ENCODE measurements at places on chromosomes 6 and 20.

DNA sequence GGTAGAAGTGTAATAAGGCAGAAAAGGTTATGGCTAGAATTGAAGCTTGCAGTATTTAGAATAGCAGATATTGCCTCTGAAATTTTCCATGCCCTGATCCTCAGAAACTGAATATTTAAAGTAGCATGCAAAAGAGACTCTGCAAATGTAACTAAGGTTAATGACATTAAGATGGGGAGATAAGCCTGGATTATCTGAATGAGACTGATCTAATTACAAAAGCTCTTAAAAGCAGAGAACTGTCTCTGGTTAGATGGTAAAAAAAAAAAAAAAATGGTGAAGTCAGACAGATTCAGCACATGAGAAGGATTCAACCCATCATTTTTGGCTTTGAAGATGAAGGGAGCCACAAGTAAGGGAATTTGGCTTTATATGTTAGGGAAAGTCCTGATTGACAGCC is 503.7 kb upstream of the IRAK1BP1 start:
- no peak for DNase-seq

GRCh38 chr6:151690303-151690702 is 117.2 kb upstream of the ESR1 start:
- no peak for DNase-seq

DNA sequence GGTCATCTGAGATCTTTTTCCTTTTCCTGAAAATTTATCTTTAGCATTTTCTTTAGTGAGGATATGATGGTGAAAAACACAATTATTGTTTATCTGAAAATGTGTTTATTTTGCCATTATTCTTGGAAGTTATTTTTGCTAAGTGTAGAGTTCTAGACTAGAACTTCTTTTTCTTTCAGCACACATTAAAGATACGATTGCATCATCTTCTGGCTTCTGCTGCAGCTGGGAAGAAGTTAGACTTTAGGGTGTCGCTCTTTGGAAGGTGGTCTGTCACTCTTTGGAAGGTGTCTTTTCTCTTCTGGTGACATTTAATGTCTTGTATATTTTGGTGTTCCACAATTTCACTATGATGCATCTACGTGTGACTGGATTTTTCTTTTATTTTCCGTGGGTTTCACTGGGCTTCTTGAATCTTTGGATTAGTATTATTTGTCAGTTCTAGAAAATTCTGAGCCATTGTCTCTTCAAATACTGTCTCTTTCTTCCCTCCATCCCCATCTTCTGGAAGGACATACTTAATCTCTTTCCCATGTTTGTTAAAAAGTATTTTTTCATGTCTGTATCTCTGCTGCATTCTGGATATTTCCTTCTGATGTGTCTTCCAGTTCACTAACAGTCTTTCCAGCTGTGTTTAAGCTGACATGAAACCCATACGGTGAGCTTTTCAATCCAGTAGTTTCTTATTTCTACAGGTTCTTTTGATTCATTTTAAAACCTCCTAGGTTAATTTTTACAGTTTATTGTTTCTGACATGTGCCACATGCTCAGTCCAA is 81.0 kb downstream of the AGPAT4 start:
- no peak for DNase-seq

GRCh38 chr6:108987156-108987555 is 107.5 kb downstream of the SESN1 start:
- DNase-seq = no peak

DNA sequence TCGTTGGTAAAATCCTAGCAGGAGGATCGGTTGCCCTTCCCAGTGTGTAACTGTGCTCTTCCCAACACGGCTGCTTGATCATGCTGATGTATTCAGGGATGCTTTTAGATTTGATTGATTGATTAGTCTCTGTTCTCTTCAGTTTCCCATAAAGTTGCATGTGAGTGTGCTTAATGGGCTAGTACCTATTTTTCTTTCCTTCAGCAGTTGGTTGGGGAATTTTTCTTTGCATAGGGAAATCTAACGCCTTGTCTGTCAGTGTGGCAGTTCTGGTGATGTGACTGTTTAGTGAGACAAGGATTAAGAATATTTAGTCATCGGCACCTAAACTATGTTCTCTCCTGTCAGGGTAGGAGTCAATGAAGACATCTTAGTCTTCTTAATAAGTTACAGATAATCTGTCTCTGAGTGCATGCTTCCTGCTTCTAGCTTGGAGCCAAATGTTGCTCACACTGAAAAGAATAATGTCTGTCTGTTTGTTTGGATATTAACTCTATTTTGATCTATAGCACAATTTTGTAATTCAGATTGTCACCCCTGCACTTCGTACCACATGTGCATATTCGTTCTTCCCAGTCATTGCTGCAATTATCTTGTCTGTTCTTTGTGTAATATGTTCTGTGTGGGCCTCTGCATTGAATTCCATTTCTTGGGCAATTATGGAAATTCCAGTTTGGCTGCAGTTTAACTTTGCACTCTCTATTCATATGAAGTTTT is 169.9 kb downstream of the EDN1 start:
- DNase-seq = no peak

DNA sequence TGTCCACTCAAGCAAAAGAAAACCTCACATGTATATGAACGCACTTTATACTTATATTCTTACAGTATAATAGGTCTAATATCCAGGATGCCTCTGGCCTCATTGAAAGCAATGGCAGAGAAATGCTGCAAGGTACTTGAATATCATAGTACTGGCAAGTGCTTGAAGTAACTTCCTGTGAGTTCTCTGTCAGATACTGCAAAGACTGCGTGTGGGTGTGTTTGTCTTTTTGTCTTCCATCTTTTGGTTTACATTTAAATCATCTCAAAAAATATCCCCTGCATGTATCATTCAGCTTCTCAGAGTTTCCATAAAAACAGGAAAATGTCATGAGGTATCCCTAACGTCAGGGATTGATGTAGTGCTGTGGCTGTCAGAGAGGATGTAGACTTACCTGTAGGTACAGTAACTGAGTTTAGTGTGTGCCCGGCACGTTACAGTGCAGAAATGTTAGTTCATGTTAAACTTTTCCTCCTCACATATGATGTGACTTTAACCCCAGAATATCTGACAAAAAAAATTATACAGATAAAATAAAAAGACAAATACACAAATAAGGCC is 184.3 kb downstream of the DST start:
- DNase-seq = no peak

GRCh38 chr6:117496383-117496990 is 14.0 kb downstream of the DCBLD1 start:
- no peak for DNase-seq

GRCh38 chr6:54173089-54173488 is 61.8 kb downstream of the MLIP start:
- no peak for DNase-seq

DNA sequence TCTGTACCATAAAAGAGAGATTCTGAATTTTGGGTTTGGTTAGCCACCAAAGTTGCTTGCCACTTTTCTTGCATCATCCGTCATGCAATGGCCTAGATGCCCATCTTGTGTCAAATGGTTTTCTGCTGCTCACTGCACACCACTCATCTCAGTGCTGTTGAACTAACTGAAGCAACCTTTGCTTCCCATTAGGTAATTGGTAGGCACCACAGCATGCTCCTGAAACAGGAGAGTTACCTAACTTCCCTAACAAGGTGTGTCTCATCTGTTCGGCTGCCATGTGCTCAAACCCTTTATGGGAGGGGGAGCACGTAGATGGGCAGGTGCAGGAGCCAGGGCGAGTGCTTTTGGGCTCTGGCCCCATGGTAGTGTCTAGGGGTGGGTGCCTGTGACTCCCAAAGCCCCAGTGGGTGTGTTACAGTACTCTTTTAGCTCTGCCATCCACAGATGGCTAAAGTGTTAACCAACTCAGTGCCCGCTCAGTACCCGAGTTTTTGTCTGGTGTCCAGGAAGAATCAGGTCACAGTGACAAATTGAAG is 147.4 kb upstream of the SPACA1 start:
- no peak for DNase-seq

DNA sequence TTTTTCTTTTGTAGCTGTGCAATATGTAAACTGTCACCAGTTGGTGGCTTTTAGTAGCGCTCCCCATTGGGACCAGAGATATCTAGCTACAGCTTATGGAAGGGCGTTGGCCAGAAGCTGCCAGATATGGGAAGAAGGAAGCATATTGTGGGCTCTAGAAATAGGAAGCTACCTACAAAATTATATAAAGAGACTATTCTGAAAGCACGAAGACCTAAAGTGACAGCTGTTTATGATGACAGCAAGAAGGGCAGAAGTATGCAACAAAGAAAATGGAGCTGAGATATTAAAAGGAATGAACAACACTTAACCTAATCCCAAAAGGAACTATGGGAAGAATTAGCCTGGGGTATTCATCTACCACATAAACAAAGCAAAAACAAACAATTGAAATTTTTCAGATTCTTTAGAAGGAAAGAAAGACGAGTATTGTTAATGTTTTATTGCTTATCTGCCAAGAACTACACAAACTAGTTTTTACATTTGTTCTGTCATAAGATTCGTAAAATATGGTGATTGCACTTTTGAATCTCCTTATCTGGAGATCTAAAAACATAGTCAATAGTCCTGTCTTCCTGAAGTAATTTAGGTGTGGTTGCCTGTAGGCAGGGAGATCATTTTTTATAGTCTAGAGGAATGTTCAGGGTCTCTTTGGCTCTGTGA is 81.6 kb downstream of the NCOA7 start:
- no peak for DNase-seq

DNA sequence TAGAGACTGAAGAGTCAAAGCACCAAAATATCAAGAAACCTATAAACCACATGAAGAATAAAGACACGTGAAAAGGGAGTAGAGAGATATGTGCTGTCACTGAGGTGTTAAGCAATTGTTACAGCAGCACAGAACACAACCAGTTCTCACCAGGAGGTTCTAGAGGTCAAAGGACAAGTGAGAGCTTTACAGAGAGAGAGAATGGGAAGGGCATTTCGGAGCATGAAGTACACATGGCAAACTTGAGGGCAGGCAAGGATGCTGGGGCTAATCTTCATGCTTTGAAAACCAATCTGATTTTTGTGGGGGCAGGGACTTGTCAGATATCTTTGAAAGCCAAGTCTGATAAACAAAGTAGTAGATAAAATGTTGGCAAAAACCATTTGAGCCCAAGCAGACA is 142.3 kb upstream of the NRSN1 start:
- no peak for DNase-seq

DNA sequence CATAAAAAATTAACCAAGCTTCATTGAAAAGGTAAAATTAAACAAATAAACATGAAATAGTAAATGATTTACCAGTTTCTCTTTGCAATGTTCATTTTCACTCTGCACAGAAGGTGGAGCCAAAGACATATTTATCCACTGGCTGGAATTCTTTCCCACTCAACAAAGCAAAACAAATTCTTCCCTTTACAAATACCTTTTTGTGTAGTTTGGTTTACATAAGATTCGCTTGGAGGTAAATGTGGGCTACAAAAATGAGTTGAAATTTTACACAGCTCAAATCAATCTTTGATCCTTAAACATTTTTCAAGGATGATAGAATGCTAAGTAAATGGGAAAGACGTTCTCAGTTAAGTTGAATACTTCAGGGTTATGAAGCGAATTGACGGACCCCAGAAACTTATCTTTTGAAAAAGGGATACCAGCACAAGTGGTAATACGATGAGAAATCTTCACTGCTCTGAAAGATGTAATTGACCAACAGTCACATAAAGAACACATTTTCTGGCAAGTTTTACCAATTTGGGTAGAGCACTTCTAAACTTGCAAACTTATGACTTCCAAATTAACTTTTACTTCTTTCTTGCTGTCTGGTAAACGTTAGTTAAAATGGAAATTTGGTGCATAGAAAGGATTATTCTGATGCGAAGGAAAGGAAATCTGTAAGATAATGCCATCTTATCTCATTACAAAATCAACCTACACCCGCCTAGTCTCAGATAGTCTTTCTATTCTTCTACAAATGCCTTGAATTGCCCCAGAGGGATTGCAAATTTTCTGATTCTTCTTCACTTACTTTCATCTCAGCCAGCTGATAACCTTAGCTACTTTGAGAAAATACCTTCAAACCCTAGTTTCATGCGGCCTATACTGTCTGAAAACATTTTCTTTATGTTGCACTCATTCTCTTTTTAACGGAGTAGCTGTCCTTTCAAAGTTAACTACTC is 4.7 kb upstream of the GJA1 start:
- DNase-seq = no peak

DNA sequence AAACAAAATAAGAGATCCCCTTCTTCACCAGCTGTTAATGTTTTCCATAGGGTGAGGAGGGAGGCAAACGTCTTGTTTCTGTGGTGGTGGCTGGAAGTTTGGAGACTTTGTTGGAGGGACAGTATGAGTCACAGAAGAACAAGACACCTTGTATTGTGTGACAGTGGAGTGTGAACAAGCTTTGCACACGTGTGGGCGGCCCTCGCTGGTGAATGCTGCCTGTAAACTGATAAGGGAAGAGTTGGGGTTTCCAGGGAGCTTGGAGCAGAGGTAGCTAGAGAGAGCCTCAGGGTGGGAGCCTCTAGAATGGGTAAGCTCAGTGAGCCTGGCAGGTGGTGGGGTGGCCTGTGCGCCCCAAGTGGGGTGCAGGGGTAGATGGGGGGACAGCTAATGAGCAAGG is 78.3 kb downstream of the ZDHHC14 start:
- DNase-seq = no peak

DNA sequence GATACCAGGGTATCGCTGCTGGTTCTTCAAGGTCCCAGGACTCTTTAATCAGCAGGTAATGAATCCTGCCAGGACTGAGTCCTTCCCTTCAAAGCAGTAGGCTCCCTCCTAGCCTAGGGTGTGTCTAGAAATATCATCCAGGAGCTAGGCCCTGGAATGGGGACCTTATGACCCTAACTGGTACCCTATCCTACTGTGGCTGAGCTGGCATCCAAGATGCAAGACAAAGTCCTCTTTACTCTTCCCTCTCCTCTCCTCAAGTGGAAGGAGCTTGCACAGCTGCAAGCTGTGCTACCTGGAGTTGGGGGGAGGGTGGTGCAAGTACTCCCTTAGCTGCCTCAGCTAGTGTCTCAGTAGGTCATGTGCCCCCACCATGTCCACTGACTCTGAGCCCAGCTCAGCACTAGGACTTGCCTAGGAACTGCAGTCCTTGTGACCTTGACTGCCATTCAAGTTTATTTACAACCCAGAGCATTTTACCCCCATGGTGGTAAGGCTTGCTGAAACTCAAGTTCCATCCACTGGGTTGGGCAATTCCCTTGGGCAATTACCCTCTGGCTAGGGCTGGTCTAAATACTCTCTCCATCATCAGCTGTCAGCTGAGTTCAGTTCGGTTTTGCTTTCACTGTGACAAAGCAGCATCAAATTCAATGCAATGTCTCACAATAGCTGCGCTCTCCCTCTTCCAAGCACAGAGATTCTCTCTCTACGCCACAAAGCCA is 48.4 kb upstream of the TOP1 start:
- no peak for DNase-seq

DNA sequence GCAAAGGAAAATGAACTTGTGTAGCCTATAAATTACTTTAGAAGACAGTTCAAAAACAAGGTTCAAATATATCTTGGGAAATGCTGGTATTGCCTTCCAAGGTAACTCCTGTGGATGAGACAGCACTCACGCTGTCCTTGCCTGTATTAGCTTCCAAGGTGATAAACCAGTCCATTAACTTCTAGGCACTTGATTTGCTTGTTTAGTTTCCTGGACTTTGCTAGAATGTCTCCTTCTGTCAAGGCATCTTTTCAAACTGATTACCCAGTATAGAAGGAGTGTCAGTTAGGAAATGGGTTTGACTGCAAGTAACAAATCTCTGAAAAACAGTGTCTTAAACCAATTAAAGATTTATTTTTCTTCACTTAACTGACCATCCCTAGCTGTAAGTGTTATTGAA is 103.4 kb upstream of the SLC22A23 start:
- no peak for DNase-seq

Measured in NCI-H446 treated with DMSO at 0.1 percent for 48 hours (cell line).